Heart left ventricle (tissue), 16 donors: ENCODE measurements at places on chromosomes 7 and 10. TPM values are rescaled to one million over a fixed set of nuclear protein-coding genes. Genes with fewer than 3 reads are reported as not detected.

PHKG1 gene
- total RNA-seq, result 19.7 TPM

ENKUR gene
- not detected for total RNA-seq

SLC39A12 gene
- total RNA-seq, result not detected

PAX4 gene
- not detected for total RNA-seq

KIF11 gene
- total RNA-seq, result 0.76 TPM

NEUROG3 gene
- total RNA-seq, result not detected

CLRN3 gene
- not detected for total RNA-seq

BMPER gene
- 1.4 TPM for total RNA-seq

FAM237B gene
- not detected for total RNA-seq

FAM13C gene
- 8.3 TPM for total RNA-seq

PKD2L1 gene
- total RNA-seq, result not detected

GRID1 gene
- total RNA-seq, result 2.5 TPM

ANKRD30A gene
- total RNA-seq, result not detected

ATOH7 gene
- total RNA-seq, result not detected

STX1A gene
- 3.6 TPM for total RNA-seq

ERVW-1 gene
- total RNA-seq, result not detected

ELMO1 gene
- 9.8 TPM for total RNA-seq

TSPAN15 gene
- 12.7 TPM for total RNA-seq

HTR5A gene
- not detected for total RNA-seq

CFTR gene
- total RNA-seq, result 0.70 TPM

EGFR gene
- 9.7 TPM for total RNA-seq

NOS3 gene
- 16.1 TPM for total RNA-seq

ACTR3C gene
- 2.6 TPM for total RNA-seq

FFAR4 gene
- total RNA-seq, result 1.7 TPM

CHAT gene
- total RNA-seq, result not detected

MUC12 gene
- total RNA-seq, result not detected

TAS2R41 gene
- total RNA-seq, result not detected

RAB18 gene
- 141 TPM for total RNA-seq

MBL2 gene
- not detected for total RNA-seq

SEM1 gene
- total RNA-seq, result 42.0 TPM

PPP1R17 gene
- total RNA-seq, result not detected

AGBL3 gene
- total RNA-seq, result 1.5 TPM

PLA2G12B gene
- 0.19 TPM for total RNA-seq

NFE2L3 gene
- 3.2 TPM for total RNA-seq

OR2A1 gene
- not detected for total RNA-seq

GPR146 gene
- 29.7 TPM for total RNA-seq

UBE2D1 gene
- 84.2 TPM for total RNA-seq

FZD8 gene
- 4.0 TPM for total RNA-seq

COL28A1 gene
- total RNA-seq, result 1.2 TPM

LIPM gene
- not detected for total RNA-seq

NODAL gene
- not detected for total RNA-seq

TMEM225B gene
- 0.29 TPM for total RNA-seq

INHBA gene
- total RNA-seq, result 2.4 TPM
